ENCODE measurements at places on chromosomes 4 and X.

DNA sequence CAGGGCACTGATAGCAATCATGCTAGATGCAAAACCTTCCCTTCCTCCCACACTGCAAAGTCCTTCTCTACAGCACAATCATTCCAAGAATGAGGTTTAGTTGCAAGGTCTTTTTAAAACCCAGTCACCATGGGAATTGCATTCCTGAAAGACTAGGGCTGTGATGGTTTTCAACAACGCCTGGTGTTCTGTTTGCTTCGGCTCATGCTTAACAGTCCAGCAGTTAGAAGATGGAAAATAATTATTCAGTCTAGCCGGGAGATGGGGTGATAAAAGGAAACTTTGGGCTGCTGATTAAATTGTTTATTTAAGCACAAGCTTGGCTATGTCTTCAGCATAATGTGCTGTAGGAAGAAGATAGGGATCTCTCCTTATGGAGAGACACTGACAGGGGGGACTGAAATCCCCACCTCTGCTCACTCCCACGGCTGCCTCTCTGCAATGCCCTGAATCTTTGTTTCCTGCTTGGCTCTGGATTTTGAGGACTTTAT lies 211.4 kb downstream of the MID1IP1 start:
- no peak for DNase-seq

DNA sequence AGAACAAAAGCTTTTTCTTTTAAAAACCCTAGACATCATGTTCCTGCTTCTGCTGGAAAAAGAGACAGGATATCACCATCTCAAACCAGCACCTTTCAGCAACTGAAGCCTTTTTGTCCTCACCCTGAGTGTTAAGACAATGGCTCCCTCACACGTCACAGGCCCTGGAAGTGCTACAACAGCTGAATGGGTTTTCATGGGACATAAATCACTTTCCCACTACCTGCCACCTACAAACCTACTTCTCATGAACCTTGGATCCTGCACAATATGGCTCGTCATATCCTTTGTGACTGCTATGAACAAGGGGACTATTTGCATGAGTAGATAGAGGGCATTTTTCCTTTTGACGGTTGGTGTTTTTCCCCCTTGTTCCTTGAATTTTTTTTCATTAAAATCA lies 93.6 kb downstream of the TSPAN5 start:
- DNase-seq, result no peak

- no peak for DNase-seq
Measured at GRCh38 chrX:12223650-12224049, 85.4 kb downstream of the FRMPD4 start.

GRCh38 chr4:184896868-184897715 lies 71.3 kb upstream of the ACSL1 start:
- DNase-seq, result no peak

DNA sequence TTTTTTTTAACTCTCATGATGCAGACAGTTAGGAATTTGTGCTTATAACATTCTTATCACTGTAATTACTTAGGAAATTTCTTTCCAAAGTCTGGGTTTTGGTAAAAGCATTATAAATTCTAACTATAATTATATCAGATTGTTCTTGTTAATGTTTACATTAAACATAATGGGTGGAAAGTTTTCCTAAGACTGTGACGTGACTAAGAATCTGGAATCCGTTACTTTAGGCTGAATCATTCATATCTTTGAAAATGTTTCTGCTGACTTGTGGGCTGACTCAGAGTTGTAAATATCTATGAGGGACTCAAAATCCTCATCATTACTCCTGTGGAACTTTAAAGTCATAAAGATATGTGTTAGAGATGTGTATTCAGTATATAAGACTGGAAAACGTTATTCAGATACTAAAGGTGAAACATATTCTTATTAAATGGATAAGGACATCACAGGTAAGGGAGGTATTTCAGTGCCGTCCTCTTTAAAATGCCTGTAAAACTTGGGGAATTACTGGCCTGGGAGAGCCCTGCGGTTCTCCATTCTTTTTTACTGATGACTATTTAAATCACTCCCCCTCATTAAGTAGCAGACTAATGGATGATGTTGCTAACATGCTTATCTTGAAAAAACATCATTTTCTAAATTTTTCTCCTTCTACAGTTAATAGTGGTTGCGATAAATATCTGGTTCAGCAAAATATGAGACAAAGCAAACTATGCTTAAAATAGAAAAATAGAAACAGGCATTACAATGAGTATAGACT lies 159.0 kb downstream of the DCLK2 start:
- no peak for DNase-seq

GRCh38 chrX:13258052-13258444 lies 61.8 kb downstream of the ATXN3L start:
- DNase-seq, result no peak

DNA sequence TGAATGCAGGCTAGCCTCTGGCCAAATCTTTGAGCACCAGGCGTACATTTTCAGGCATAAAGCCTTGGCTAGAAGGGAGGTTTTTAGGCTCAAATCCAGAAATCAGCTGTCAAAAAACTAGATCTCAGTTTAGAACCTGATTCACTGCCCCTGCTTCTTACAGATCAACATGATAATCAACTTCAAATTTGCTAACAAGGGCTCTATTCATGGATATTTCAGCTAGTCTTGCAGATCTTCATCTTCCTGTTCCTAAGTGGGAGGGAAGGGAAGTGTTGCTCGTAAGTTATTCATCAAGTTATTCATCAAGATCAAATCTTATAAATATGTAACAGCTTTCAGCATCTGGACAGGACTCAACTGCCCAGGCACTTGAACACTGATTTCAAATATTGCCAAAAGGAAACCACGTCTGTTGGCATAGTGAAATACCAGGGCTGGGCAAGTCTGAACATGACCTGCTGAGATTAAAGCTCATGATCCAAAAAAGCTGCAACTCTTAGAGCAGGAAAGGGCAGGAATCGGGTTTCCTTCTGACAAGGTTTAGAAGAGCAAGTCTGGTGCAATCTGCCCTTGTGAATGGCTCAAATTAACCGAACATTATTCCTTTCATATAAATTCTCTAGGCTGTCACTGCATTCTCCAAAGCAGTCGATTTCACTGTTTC lies 200.3 kb downstream of the PDGFC start:
- DNase-seq, result no peak

- no peak for DNase-seq
Measured at GRCh38 chr4:87499403-87500091, 29.6 kb downstream of the SPARCL1 start.

GRCh38 chr4:174122705-174123104 lies 160.8 kb downstream of the FBXO8 start:
- no peak for DNase-seq

DNA sequence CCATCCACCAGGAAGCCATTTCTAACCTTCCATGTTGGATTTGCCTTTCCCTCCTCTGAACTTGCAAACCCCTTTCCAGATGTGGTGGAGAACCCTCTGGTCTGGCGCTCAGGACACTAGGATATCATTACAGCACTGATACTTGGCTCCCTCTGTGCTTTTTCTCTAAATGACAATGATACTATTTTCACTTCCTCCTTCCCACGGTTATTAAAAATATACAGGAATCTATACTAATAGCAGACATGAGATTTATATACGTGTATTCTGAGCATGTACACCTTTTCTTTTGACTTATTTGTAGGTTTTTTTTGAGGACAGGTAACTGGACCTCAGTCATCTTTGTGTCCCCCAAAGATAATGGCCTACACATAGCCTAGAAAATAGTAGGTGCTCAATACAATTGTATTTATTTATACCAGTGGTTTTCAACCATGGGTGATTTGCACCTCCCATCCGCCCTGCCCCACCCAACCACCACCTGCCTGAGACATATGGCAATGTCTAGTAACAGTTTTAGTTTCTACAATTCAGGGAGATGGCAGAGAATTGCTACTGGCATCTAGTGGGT lies 60.4 kb upstream of the PLAC8 start:
- no peak for DNase-seq

All from NCI-H1436 (cell line).